ENCODE measurements at places on chromosomes 1 and 21.

DNA sequence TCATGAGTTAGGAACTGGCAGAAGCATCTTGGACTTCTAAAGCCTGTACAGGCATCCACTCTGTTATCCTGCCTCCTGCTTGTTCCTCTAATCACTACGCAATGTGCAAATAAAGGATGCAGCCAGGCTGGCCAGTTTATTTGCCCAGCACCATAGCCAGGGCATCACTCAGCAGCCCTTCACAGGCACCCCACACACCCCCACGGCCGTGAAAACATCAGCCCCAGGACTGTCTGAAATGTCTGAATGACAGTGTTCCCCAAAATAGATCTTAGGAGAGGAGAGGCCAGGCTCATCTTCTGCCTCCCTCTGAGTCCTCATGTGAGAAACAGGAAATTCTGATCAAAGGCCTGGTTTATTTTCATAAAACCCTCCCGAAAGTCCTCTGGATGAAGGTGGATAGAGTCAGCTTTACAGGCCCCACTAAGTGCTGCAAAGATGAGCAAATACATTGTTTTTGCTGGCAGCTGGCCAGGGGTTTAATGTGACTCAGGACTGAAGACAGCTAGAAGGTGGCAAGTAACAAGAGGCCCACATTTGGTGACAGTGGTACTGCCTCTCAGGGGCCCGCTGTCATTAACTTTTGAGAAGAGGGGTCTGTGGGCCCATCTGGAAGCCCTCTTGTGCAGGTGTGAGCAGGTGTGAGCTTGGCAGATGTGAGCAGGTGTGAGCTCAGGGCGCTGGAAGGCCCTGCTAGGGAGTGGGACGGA lies 32.9 kb downstream of the GRHL3 start:
- DNase-seq, result no peak

DNA sequence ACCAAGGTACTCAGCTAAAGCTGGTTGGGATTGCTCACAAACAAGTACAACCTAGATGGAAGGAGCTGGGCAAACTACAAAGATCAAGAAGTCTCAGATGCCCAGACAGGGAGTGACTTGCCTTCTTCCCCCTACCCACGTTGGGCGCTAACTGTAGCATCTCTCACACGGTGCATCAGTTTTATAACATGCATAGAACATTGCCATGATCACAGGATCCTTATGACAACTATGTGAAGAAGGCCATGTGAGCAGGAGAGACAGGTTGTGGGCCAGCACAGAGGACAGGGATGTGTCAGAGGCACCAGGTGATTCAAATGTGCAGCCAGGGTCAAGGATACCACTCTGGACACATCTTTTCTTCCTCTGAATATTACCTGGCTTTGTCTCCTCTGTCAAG lies 28.3 kb upstream of the CYP4B1 start:
- no peak for DNase-seq

- no peak for DNase-seq
Observed at GRCh38 chr1:248015803-248016202, 2.3 kb downstream of the OR2L5 start.

- DNase-seq, result no peak
Observed at GRCh38 chr1:18440385-18441226, 40.1 kb upstream of the KLHDC7A start.

DNA sequence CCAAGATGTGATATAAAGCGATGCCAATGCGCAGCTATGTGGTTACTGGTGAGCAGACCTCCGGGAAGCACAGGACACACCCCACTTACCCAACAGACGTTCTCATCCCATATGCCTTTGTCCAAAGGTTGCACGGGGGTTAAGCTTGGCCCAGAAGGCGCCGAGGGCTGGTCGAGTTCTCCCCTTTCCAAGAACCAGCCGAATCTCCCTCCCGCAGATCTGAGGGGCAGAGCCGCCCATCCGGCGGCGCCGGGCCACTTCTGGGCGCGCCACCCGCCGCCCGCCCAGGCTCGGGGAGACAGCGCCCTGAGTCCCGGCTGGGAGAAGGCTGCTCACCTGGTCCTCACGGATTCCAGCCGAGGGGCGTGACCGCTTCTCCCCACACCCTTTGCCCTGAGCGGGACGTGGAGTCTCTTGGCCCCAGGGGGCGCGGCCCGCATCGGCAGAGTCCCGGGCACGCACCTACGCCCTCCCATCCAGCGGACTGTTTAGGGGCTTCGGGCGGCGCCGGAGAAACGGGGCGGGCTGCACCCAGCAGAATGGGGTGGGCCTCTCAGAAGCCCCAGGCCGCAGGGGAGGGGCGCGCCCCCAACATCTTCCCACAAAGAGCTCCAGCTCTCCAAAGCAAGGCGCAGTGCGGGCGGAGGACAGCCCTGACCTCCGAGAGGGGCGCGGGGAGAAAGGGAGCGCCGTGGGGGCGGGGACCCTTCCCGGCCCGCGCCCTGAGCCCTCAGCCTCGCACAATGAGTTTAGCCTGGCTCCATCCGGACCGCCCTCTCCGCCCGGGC lies 615 bp downstream of the GPR161 start:
- no peak for DNase-seq

DNA sequence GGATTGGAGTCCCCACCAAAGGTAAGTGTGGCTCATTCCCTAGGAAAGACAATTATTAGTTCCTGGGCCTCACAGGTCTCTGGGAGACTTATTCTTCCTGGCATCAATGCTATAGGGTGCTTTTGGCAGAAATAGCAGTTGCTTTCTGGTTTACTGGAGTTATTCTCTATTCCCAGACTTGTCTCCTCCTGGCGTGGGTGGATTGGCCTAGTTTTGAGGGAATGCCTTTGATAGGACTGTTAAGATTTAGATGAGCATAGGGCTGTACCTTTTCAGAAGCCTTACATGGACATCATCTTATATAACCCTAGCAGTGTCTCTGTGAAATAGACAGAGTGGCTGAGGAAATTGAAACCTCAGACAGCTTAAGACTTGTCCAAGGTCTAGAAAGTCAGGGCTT lies 9.0 kb downstream of the PFKFB2 start:
- no peak for DNase-seq

DNA sequence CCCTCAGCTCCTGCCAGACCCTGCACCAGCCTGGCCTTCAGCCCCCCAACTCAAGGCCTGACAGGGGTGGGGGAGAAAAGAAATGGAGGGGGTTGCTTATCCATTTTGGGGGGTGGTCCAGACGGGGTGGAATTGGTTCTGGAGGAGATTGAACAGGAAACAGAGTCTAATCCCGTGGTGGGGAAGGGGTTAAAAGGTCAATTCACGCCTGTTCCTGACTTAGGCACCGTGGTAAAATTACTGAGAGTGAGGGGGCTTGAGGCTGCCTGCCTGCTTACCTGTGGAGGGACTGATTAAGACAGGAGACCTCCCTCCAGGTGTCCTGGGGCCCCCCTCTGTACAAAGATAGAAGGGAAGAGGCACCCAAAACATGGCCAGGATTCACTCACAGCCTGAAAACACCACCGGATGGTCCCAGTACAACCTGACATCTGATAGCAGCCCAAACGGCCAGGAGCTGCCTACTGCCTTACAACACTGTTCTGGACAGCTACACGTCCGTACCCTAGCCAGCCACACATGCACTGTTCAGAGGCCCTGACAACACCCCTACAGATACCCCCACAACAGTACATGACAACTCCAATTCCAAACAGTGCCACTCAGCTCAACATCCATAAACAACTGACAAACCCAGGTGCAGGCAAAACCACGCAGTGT lies 31.8 kb downstream of the AHDC1 start:
- no peak for DNase-seq

GRCh38 chr1:214678386-214678785 lies 75.4 kb downstream of the CENPF start:
- no peak for DNase-seq

GRCh38 chr1:197180252-197180878 lies 33.9 kb upstream of the ASPM start:
- DNase-seq, result peak; percentile 40

DNA sequence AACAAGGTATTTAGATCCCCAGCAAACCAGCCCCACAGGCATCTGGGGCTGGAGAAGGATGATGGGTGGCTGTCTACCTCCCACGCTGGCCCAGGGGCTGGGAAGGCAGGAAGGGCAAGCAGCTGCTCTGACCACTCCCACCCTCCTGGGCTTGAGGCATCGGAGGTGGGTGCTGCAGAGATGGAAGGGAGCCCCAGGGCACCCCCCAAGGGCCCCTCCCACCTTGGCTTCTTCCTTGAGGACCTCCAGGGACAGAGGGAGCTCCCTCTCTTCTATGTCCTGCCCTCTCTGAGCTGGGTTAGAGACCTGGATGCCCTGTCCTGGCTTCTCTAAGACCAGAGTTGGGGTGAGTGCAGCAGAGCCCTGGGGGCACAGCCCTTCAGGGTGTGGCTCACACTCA lies 3.1 kb downstream of the CD52 start:
- DNase-seq, result no peak

GRCh38 chr1:87052400-87052799 lies 138.0 kb downstream of the HS2ST1 start:
- DNase-seq, result no peak

DNA sequence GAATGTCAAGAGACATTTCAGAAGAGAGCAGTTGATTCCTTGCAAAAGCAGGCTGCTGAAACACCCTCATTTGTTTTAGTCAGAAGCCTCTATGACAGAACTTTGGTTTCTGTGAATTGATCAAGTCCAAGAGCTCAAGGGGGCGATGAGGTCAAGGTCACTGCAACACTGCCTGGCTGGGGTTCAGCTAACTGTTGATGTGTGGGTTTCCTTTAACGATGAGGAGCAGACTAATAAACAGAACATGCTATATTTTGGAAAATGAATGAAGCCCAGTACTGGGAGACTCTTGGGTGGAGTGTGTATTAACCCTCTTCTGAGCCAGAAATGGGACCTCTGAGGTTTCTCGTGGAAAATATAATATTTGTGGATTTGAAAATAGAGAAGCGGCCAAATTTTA lies 109.3 kb downstream of the ZC3H11B start:
- no peak for DNase-seq

GRCh38 chr1:240905225-240905765 lies 293.3 kb upstream of the GREM2 start:
- no peak for DNase-seq

DNA sequence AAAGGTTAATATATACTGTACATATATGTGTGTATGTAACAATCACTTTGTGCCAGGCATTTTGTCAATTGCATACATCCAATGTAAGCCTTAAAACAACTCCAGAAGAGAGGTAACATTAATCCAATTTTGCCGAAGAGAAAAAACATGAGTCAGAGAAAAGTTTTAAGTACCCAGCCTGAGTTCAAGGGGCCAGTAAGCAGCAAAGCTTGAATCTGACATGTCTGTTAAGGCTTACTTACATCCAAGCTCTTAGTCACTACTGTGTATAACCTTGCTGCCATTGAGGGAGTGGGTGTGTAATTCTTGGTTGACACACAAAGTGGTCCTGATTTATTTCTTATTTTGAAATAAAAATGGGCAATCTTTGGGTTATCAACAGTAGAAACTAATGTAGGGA lies 360.4 kb upstream of the LYPLAL1 start:
- DNase-seq, result no peak

- DNase-seq, result peak; percentile 42
Observed at GRCh38 chr1:183163316-183163715, 22.7 kb upstream of the LAMC2 start.

GRCh38 chr1:236990052-236990445 lies 14.2 kb downstream of the MT1HL1 start:
- no peak for DNase-seq

- DNase-seq, result no peak
Observed at GRCh38 chr1:32651461-32652073, 559 bp downstream of the RBBP4 start.

GRCh38 chr21:40255518-40256444 lies 388.5 kb downstream of the PCP4 start:
- no peak for DNase-seq

DNA sequence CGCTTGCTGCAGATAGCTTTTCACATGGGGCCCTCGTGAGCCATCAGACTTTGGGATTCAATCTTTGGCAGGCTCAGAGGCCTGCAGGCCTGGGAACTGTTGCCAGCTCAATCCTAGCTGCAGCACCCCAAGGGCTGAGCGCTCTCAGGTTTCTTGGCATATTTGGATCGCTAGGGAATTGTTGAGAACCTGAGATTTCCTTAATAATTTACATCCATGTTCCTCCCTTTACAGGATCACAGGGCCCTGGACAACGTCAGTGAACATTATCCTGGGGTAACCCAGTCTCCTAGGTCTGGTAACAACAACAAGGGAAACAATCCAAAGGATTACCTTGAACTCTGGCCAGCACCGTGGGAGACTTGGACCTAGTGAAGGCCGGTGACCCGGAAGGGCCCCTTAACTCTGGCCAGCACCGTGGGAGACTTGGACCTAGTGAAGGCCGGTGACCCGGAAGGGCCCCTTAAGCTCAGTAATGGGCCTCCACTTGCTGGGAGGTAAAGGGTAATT lies 49.3 kb upstream of the NEK2 start:
- peak; percentile 28 for DNase-seq

GRCh38 chr1:182702826-182703524 lies 18.6 kb upstream of the RGS8 start:
- DNase-seq, result no peak
